ENCODE measurements at places on chromosomes 5 and 9.
A peak's percentile ranks its signal among the peaks of the same experiment; 100 is the strongest.

DNA sequence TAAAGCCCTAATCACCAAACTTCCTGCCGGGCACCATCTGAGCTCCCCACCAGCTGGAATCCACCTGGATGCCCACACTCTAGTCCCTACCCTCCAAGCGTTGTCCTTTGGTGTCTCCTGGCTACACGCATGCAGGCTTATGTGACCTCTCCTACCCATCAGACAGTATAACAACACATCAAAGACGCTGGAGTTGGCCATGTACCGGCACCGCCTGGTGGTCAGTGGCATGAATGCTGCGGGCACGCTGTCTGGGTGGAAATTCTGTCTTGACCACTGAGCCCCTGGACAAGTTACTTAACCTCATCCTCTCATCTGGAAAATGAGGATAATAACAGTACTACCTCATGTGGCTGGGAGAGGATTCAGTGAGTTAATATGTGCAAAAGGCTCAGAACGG, 23.4 kb upstream of the CORO2A start:
- no peaks in the 10 kb centered on the region for H3K4me1 ChIP-seq
- peaks cover 3% of the 10 kb centered on the region for H3K36me3 ChIP-seq
- peak; percentile 21 for DNase-seq

DNA sequence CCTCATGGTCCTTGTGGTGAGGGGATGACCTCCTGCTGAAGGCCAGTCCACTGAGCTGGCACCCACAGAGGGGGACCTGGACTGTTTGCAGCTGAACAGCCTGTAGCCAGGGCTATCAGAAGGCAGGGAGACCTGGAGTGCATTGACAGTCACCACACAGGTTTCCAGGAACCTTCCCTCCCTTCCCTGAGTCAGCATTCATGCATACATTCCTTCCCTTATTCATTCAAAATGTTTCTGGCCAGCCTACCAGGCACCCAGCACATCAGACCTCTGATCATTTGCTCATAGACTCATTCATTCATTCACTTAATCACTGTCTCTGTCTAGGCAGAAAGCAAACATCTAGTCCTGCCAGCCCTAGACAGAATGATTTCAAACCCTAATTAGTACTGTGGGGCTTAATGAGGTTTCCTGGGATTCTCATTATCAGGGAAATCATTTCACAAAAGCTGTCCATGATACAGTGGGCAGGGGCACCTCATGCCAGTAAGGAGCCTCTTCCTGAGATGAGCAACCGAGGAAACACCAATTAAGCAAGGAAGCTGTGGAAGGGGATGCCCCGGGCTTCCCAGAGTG, 110.1 kb upstream of the PPP1R26 start:
- no peaks in the 10 kb centered on the region for H3K4me1 ChIP-seq
- H3K36me3 ChIP-seq: no peaks in the 10 kb centered on the region
- peaks cover 2% of the 10 kb centered on the region for H3K27me3 ChIP-seq

DNA sequence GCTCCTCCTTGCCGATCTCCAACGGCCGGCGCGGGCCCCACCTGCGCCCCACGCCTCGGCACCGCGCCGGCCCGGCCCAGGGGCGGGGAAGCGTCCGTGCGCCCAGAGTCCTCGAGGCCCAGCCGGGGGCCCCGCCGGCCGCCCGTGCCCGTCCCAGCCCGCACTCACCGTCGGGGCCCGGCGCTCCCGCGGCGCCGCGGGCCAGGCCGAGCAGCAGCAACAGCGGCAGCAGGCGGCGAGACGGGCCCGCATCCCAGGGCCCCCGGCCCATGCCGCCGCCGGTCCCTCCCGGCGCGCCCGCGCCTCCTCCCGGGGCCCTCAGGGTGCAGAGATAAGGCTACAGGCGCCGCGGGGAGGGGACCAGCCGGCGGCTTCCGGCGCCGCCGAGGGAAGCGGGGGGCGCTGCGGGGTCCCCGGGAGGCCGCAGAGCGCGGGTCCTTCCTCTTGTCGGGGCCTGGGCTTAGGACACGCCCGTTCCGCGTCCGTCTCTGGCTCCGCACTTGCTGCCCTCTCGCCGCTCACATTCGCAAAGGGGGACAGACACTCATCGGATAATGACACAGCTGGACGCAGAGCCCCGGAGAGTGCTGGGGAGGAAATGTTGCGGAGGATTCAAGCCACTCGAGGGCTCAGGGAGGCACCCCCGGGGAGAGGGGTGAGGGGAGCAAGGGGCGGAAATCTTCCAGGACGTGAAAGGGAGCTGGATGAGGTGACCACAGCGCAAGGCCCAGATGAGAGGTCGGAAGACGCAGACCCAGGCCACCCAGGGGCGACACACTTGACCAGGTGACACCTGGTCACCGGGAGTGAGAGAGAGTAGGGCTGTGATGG, at the start of gene SUSD1:
Gene SUSD1 (minus strand): TSS at position 333 of the 831 bp plus-strand sequence. CDS start 62 bp downstream, at position 271.
- peak within 1 kb of the TSS; percentile 80 for H3K4me3 ChIP-seq
- H3K36me3 ChIP-seq: peaks cover 3% of the 10 kb centered on the region
- peaks cover 43% of the 10 kb centered on the region for H3K4me1 ChIP-seq
- peak within 1 kb of the TSS; percentile 84 for H3K27ac ChIP-seq
- peaks cover 8% of the 10 kb centered on the region for H3K27me3 ChIP-seq
- DNase-seq: peak; percentile 42

GRCh38 chr9:35859310-35859989, 10.8 kb downstream of the OR13J1 start:
- no peak overlapping the region for H3K4me3 ChIP-seq
- peak; percentile 45 for DNase-seq
- no peaks in the 10 kb centered on the region for H3K36me3 ChIP-seq
- no peaks in the 10 kb centered on the region for H3K4me1 ChIP-seq
- no peak overlapping the region for H3K27ac ChIP-seq

GRCh38 chr9:21267485-21268346, 27.9 kb upstream of the IFNA14 start:
- no peak overlapping the region for H3K27ac ChIP-seq
- no peak overlapping the region for H3K4me3 ChIP-seq
- no peaks in the 10 kb centered on the region for H3K36me3 ChIP-seq
- DNase-seq: no peak
- H3K27me3 ChIP-seq: peaks cover 12% of the 10 kb centered on the region

DNA sequence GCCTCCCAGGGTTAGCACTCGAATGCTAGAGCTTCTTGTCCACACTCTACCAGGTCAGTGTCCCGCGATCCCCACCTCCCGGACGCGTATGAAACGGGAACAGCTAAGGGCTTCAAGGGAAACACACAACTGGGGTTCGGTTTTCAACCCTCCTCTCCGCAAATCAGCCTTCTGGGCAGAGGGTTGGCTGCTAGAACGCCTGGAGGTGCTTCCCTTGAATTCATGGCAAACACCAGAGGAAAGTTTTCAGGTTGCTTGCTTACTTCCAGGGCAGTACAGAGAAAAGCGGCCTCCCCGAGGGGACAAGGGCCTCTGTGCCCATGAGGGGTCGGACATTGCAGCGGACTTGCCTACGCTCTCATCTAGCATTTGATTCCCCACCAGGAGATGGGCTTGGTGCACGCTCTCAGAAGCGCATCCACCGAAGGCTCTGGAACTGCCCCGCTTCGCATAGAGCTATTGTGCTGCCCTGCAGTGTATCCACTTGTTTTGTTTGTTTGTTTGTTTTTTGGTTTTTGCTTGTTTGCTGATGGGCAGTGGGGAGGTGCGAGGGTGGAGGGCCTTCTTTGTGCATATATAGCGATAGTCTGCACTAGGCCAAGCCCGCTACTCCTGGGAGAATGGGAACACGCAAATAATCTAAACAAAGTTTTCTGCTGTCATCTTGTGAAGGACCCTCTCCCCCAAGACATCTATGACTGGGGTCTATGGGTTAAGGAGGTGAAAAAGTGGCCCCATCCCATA, 1.3 kb upstream of the DMRT3 start:
- H3K27ac ChIP-seq: no peak overlapping the region
- no peak for DNase-seq
- no peak overlapping the region for H3K4me3 ChIP-seq
- H3K27me3 ChIP-seq: peaks cover 69% of the 10 kb centered on the region
- H3K36me3 ChIP-seq: peaks cover 2% of the 10 kb centered on the region

DNA sequence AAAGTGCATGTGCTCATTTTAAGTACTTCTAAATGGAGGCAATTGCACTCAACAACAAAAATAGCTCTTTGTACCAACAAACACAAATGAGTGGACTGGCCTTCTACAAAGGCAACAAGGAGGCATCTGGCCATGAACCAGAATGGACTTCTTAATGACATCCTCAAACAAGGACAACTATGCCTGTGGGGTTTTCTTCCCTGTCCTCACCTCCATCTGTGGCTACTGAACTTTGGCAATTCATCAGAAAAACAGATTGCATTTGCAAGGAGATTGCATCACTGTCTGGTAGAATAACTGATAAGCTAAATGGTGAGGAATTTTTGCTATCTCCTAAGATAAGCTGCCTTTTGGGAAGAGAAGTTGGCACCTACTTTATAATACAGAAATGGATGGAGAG, 447.3 kb upstream of the CCNG1 start:
- no peak for DNase-seq
- H3K27ac ChIP-seq: no peak overlapping the region
- H3K36me3 ChIP-seq: no peaks in the 10 kb centered on the region
- no peaks in the 10 kb centered on the region for H3K4me1 ChIP-seq
- H3K27me3 ChIP-seq: no peaks in the 10 kb centered on the region
- H3K4me3 ChIP-seq: no peak overlapping the region

- H3K36me3 ChIP-seq: no peaks in the 10 kb centered on the region
- no peaks in the 10 kb centered on the region for H3K4me1 ChIP-seq
- H3K4me3 ChIP-seq: no peak overlapping the region
- DNase-seq: no peak
These were observed 11.1 kb downstream of the GLDC start for GRCh38 chr9:6634444-6634843.

GRCh38 chr9:127185931-127186781, 63.7 kb upstream of the ANGPTL2 start:
- no peak overlapping the region for H3K4me3 ChIP-seq
- no peak for DNase-seq
- peaks cover 2% of the 10 kb centered on the region for H3K36me3 ChIP-seq

- H3K4me3 ChIP-seq: no peak overlapping the region
- DNase-seq: peak; percentile 51
- H3K4me1 ChIP-seq: peaks cover 22% of the 10 kb centered on the region
- H3K27ac ChIP-seq: no peak overlapping the region
- no peaks in the 10 kb centered on the region for H3K36me3 ChIP-seq
These were observed 55.6 kb downstream of the RXRA start for GRCh38 chr9:134381671-134382516.

- no peak for DNase-seq
- H3K4me1 ChIP-seq: no peaks in the 10 kb centered on the region
- H3K4me3 ChIP-seq: no peak overlapping the region
- H3K27me3 ChIP-seq: peaks cover 17% of the 10 kb centered on the region
These were observed 115.0 kb upstream of the ADRA1B start for GRCh38 chr5:159801303-159801702.

DNA sequence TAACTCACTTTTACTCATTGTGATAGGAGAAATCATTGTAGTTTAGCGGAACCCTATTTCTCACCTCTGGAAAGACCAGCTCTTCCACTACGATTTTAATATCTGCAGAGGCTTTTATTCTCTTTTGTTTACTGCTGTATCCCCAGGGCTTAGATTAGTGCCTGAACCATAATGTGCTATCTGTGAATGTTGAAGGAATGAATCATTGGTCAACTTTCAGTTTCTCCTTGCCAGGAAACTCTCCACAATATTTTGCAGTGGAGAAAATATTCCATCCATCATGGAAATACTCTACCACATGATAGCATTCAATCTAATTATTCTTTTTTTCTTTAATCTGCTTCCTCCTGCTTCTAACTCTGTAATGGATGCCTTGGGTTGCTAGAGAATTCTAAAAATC, 263.5 kb upstream of the PTPRD start:
- H3K27ac ChIP-seq: no peak overlapping the region
- H3K4me3 ChIP-seq: no peak overlapping the region
- no peaks in the 10 kb centered on the region for H3K27me3 ChIP-seq
- H3K4me1 ChIP-seq: no peaks in the 10 kb centered on the region
- no peaks in the 10 kb centered on the region for H3K36me3 ChIP-seq
- no peak for DNase-seq

GRCh38 chr9:91416096-91416712, 7.4 kb downstream of the NFIL3 start:
- H3K27ac ChIP-seq: peak overlapping the region; percentile 86
- peaks cover 8% of the 10 kb centered on the region for H3K27me3 ChIP-seq
- peak overlapping the region; percentile 41 for H3K4me3 ChIP-seq
- DNase-seq: no peak

DNA sequence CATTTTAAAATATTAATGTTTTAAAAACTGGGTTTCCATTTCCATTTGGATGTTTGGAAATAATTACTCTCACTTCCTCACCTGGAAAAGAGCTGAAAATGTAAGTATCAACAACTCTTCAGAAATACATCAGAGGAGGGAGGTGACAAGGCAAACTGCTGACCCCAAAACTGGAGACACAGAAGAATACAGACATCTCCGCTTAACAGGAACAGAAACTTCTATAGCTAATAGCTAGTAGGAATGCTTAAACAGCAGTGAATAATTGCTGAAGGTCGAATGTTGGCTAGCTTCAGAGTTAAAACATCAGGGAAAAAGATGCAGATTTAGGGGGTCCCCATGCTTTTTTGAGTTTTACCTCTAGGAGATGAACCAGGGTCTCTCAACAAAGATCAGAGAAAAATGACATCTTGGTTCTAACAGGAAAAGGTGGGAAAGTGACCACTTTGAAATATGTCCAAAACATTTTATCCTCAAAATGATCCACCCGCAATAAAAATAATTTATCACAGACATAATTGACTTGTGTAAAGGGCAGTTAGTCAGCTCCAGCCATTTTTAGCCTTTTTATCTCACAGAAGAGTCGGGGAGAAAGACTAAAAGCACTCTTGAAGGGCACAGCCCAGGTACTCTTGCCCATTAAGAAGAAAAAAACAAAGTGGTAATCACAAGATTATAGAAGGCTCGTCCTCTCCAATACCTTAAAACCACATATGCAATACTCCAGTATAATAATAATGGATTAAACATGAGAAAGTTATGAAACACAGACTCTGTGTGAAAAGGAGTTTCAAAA, 1474.9 kb downstream of the EFNA5 start:
- H3K27ac ChIP-seq: no peak overlapping the region
- no peaks in the 10 kb centered on the region for H3K4me1 ChIP-seq
- H3K4me3 ChIP-seq: no peak overlapping the region
- H3K36me3 ChIP-seq: no peaks in the 10 kb centered on the region
- H3K27me3 ChIP-seq: no peaks in the 10 kb centered on the region
- DNase-seq: no peak

GRCh38 chr9:88477300-88477751, 57.7 kb upstream of the NXNL2 start:
- peaks cover 19% of the 10 kb centered on the region for H3K36me3 ChIP-seq
- H3K27me3 ChIP-seq: no peaks in the 10 kb centered on the region
- H3K4me3 ChIP-seq: no peak overlapping the region
- no peak for DNase-seq
- H3K4me1 ChIP-seq: peaks cover 19% of the 10 kb centered on the region

- H3K4me3 ChIP-seq: no peak overlapping the region
- no peaks in the 10 kb centered on the region for H3K27me3 ChIP-seq
- H3K27ac ChIP-seq: no peak overlapping the region
- H3K4me1 ChIP-seq: no peaks in the 10 kb centered on the region
- DNase-seq: no peak
- no peaks in the 10 kb centered on the region for H3K36me3 ChIP-seq
These were observed 189.8 kb upstream of the TRIM32 start for GRCh38 chr9:116497095-116497890.

DNA sequence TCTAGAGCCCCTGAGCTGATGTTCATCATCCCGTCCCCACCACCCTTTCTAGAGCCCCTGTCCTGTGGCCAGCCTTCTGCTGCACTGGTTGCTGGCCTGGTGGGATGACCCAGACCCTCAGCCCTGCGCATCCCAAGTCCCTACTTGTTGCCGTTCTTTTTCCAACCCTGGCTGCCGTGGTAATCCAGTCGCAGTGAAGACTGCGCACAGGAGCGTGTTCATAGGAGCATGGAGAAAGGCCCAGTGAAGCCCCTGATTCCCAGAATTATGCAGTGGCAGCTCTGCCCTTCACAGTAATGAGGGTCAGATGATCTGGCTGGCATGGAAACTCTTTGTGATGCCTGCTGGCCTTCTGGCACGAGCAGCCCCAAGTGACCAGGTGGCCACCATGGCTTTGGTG, 183.3 kb downstream of the CACNA1B start:
- DNase-seq: no peak
- no peaks in the 10 kb centered on the region for H3K4me1 ChIP-seq
- H3K27ac ChIP-seq: no peak overlapping the region
- H3K27me3 ChIP-seq: peaks cover 4% of the 10 kb centered on the region
- H3K36me3 ChIP-seq: no peaks in the 10 kb centered on the region

Data from activated CD4-positive, alpha-beta memory T cell treated with anti-CD3 and anti-CD28 coated beads for 36 hours (primary cell).